ENCODE measurements at places on chromosomes 13 and 19. TPM values are rescaled to one million over a fixed set of nuclear protein-coding genes. Genes with fewer than 3 reads are reported as not detected.

ANO8 gene
- 17.7 TPM for total RNA-seq

DNA sequence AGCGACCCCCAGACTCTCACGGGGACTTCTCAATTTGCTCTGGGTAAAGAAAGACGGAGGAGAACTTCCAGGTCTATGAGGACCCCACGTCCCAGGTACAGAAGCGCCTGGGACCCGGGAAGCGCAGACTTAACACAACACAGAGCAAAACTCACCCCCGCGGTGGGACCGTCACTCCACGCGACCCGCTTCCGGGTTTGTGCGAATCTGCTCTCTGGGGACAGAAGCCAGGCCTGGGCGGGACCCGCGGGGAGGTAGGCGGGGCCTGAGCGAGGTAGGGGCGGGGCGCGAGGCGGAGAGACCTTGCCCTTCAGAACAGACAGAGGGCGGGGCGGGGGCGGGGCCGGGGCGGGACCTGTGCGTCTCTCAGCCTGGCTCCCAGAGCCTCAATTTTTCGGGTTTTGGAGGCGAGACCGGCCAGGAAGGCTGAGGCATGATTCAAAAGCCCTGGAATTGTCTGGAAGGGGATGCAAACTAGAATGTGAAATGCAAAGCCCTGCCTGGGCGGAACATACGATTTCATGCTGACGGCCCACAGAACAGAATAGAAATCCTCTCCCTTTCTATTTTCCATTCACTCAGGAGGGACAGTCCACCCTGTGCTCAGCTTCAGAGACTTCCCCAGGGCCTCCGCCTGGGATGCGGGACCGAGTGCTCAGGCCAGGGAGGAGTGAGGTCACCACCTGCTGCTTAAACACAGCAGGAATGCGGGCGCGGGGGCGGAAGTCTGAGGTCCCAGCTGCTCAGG lies 19.3 kb upstream of the ZNF888 start:
- H3K27me3 ChIP-seq: no peaks in the 10 kb centered on the region
- peak overlapping the region; percentile 90 for H3K27ac ChIP-seq
- peaks cover 2% of the 10 kb centered on the region for H3K36me3 ChIP-seq
- peaks cover 16% of the 10 kb centered on the region for H3K4me1 ChIP-seq

GRCh38 chr13:111304041-111304544 lies 16.3 kb upstream of the TEX29 start:
- H3K27me3 ChIP-seq: no peaks in the 10 kb centered on the region
- H3K36me3 ChIP-seq: peaks cover 20% of the 10 kb centered on the region
- no peak overlapping the region for H3K4me3 ChIP-seq
- no peak for DNase-seq
- no peak overlapping the region for H3K27ac ChIP-seq

GRCh38 chr13:111046590-111047141 lies 68.4 kb upstream of the ARHGEF7 start:
- DNase-seq: no peak
- no peak overlapping the region for H3K4me3 ChIP-seq
- peaks cover 27% of the 10 kb centered on the region for H3K27me3 ChIP-seq
- H3K4me1 ChIP-seq: peaks cover 10% of the 10 kb centered on the region

DNA sequence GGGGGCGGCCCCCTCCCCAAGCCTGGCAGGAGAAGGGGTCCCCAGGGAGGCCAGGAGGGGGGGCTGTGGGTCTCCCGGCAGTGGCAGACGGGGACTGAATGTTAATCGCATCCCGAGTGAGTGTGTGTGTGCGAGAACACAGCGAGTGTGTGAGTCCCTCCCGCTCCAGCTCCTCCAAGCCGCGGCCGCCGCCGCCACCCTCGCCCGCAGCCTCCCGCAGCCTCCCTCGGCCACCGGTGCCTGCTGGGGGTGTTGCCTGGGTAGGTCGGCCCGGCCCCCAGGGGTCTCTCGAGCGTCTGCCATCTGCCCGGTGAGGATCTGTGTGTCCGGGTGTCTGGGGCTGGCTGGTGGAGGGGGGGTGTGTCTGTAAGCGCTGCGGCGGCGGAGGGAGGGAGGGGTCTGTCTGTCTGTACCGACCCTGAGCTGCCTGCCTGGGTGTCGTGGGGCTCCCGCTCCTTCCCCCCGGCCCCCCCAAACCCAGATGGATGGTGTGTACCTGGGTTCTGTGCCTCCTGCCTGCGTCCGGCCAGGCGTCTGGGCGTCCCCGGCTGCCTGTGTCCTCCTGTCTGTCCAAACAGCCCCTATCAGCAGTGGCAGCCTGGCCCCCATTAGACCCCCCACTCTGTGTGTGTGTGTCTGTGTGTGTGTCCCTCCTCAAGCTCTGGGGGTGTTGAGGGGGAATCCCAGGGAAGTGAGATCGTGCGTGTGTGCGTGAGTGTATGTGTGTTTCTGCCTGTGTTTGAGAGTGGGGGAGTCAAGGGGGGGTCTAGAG lies at the start of gene GRIN2D:
Gene GRIN2D (plus strand): TSS at position 110 of the 772 bp plus-strand sequence. CDS start 4,725 bp downstream, outside the sequence.
- H3K4me3 ChIP-seq: peak within 1 kb of the TSS; percentile 86
- peaks cover 14% of the 10 kb centered on the region for H3K36me3 ChIP-seq
- no peak within 1 kb of the TSS for H3K27ac ChIP-seq
- peaks cover 22% of the 10 kb centered on the region for H3K27me3 ChIP-seq
- H3K4me1 ChIP-seq: peaks cover 36% of the 10 kb centered on the region
- no peak for DNase-seq

ATP4A gene
- total RNA-seq: not detected

FCHO1 gene
- total RNA-seq: 71.9 TPM

- no peaks in the 10 kb centered on the region for H3K27me3 ChIP-seq
- H3K4me1 ChIP-seq: no peaks in the 10 kb centered on the region
- H3K4me3 ChIP-seq: no peak overlapping the region
- H3K36me3 ChIP-seq: no peaks in the 10 kb centered on the region
- no peak overlapping the region for H3K27ac ChIP-seq
- no peak for DNase-seq
These were observed 1.9 kb downstream of the ATP4B start for GRCh38 chr13:113656003-113656588.

COL4A1 gene
- not detected for total RNA-seq

Measured in T-helper 17 cell (primary cell).